ENCODE measurements at places on chromosomes 1 and 21. TPM values are rescaled to one million over a fixed set of nuclear protein-coding genes. Genes with fewer than 3 reads are reported as not detected.

Gene ZSWIM5
- total RNA-seq, result 5.2 TPM

Gene AGT
- 1.1 TPM for total RNA-seq

Gene AMY1A
- not detected for total RNA-seq

Gene TCHHL1
- total RNA-seq, result not detected

Gene ZYG11A
- total RNA-seq, result not detected

Gene NHLH1
- 1.0 TPM for total RNA-seq

Gene BRDT
- total RNA-seq, result not detected

Gene SPRR1A
- total RNA-seq, result not detected

Gene TMEM240
- 2.4 TPM for total RNA-seq

Gene C1QTNF12
- total RNA-seq, result 2.5 TPM

Gene SLC5A3
- total RNA-seq, result 16.8 TPM

Gene AJAP1
- 3.1 TPM for total RNA-seq

Gene ADAM30
- total RNA-seq, result not detected

Gene CRABP2
- 1.3 TPM for total RNA-seq

Gene MLLT11
- total RNA-seq, result 1.1 TPM

Gene CFHR2
- total RNA-seq, result not detected

Gene PTGS2
- total RNA-seq, result 12.6 TPM

Gene SLC25A44
- total RNA-seq, result 22.1 TPM

Gene SPSB1
- total RNA-seq, result 29.2 TPM

Gene CTNNBIP1
- total RNA-seq, result 39.8 TPM

Gene CELA2A
- not detected for total RNA-seq

Gene NPHS2
- total RNA-seq, result not detected

Gene AUNIP
- not detected for total RNA-seq

Gene RIMS3
- total RNA-seq, result 3.4 TPM

Gene SRP9
- total RNA-seq, result 34.5 TPM

Gene MAN1C1
- total RNA-seq, result 13.9 TPM

Gene LCA5L
- 2.4 TPM for total RNA-seq

Gene SLC26A9
- 22.1 TPM for total RNA-seq

Gene CFHR4
- not detected for total RNA-seq

Measured in upper lobe of left lung (tissue), 6 donors.